OCI-LY7 (cell line): ENCODE measurements at places on chromosomes 1 and 21.

DNA sequence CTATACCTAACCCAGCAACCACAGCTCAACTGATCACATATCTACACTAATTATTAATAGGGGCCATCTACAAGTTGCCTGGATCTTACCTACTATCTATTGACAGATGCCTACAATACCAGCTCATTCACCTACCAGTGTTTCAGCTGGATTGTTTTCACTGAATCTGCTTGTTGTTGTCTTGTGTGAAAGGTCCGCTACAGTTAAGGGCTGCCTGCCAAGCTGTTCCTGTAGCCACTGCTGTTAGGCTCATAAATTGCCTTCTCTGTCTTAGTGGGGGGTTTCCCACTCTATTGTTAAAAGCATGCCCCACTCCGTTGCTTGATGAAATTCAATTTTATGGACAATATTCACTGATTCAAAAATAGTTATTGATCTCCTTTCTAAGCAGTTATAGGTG is 199.7 kb upstream of the TMPRSS15 start:
- DNase-seq, result no peak

DNA sequence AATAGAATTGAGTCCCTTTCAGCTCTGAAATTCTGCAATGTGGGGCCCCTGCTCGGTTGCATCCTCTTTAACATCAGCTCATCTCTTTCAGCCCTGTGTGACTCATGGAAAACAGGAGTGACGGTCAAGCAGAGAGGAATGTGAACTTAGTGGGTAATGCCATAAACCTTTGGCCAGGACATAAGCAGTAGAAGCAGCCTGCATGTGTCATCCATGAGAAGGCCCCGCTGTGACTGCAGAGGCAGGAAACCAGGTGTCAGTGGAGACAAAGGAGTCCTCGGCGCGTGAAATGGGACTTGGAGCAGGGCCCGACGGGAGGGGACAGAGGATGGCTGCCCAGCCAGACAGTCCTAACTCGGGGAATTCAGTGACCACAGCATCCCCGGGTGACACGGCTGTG is 21.1 kb upstream of the EPHB2 start:
- DNase-seq, result no peak

- DNase-seq, result no peak
Observed at GRCh38 chr1:36782785-36783184, 251.5 kb downstream of the GRIK3 start.

- DNase-seq, result peak; percentile 62
Observed at GRCh38 chr1:159132271-159132881, 39.0 kb upstream of the CADM3 start.

DNA sequence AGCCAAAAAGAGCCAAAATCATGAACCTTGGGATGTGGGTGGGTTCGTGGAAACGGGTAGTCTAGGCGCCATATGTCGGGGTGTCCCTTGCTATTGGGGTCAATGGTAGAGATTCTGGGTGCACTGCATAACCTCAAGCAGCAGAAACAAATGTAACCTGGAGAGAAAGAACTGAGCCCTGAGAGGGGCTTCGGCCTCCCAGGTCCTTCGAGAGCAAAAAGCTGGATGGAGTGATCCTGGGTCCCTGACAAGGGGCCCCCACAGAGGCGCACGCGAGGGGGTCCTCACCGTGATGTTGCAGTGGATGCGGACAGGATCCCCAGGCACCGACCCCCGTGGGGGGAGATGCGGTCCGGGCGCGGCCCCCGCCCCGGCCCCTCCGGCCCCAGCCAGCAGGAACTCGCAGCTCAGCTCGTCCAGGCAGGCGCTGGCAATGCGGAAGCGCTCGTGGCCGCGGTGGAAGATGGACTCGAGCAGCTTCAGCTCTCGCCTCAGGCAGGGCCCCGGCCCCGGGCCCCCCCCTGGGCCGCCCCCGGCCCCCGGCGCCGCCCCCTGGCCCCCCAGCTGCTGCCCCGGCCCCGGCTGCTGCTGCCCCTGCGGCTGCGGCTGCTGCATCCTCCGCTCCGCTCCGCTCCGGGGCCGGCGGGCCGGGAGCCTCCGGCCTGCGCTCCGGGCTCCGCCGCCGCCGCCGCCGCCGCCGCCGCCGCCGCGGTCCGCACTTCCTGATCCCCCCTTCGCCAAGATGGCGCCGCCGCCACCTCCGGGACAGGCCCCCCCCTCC is at the start of gene UBE2Q1:
Gene UBE2Q1 (minus strand): TSS at position 724 of the 781 bp plus-strand sequence. CDS start 109 bp downstream, at position 615.
- peak; percentile 58 for DNase-seq

DNA sequence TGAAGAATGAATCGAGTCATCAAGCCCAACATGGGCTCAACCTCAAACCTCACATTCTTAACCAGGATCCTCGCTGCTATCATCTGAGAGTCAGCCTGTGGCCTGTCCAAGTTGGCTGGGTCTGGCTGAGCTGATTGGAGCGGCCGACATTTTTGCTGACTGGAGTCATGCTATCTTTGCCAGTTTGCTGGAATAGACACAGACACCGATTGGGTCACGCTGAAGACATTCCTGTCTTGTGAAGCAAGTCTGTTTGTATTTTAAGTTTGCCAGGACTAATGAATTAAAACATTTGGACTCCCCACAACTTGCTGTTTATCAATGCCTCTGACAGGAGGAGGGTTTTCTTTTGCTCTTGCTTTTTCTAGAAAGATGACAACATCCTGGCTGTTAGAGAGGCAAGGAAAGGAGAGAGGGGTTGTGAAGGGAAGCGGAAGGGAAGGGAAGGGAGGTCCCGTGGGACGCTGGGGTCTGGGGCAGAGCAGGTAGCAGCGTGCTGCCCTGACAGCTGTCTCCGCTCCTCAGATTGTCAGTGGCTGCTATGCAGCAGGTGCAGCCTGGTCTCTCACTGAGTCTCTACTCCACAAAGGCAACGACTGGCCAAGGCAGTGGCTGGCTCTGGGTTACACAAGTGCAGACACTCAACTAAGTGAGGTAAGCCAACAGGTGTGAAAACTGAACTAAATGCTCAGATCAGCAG is at the start of gene MAP3K7CL:
Gene MAP3K7CL (plus strand): TSS at position 375 of the 700 bp plus-strand sequence. CDS start 2,701 bp downstream, outside the sequence.
- no peak for DNase-seq
